ENCODE measurements at places on chromosomes 13 and 19. TPM values are rescaled to one million over a fixed set of nuclear protein-coding genes. Genes with fewer than 3 reads are reported as not detected.

ASPDH gene
- not detected for total RNA-seq

CDX2 gene
- total RNA-seq: not detected

CAMSAP3 gene
- total RNA-seq: not detected

LRG1 gene
- total RNA-seq: 0.49 TPM

SPIB gene
- not detected for total RNA-seq

SSC5D gene
- total RNA-seq: 0.27 TPM

CEACAM20 gene
- not detected for total RNA-seq

VSIG10L gene
- 0.27 TPM for total RNA-seq

PRTN3 gene
- not detected for total RNA-seq

APLP1 gene
- not detected for total RNA-seq

- H3K27me3 ChIP-seq: no peaks in the 10 kb centered on the region
Measured at GRCh38 chr19:16338470-16339360, 14.1 kb downstream of the KLF2 start.

DNA sequence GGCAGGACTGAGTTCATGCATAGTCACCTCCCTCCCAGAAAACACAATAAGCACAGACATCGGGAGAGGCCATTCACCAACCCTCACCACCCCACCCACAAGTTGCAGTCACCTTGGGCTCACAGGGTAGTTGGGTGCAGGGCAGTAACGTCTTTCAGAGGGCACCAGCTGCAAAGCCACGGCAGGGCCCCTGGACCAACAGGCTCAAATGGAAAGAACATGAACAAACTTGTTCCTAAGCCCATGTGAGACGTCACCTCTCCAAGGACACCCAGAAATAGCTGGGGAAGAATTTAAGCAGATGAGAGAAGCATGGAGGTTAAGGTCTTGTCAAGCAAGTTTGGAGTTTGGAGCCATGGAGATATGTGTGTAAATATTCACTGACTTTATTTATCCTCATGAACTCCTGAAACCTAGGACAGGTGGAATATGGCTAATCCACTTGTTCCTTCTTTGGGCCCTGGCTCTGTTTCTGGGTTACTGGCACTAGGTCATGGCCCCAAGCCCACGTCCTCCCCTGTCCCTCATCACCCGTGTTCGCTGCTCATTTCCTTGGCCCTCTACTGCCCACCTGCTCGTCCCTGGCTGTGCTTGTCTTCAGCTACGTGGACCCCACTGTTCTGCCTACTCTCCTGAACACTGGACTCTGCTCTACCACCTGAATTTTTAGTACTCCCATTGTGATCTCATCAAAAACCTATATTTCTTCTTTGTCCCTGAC lies 40.4 kb downstream of the SACS start:
- H3K4me1 ChIP-seq: no peaks in the 10 kb centered on the region
- no peaks in the 10 kb centered on the region for H3K36me3 ChIP-seq
- no peaks in the 10 kb centered on the region for H3K27me3 ChIP-seq
- no peak overlapping the region for H3K27ac ChIP-seq
- H3K4me3 ChIP-seq: no peak overlapping the region

GRCh38 chr13:100443998-100444328 lies 144.6 kb downstream of the GGACT start:
- H3K27me3 ChIP-seq: no peaks in the 10 kb centered on the region
- H3K27ac ChIP-seq: no peak overlapping the region
- H3K4me3 ChIP-seq: no peak overlapping the region
- no peaks in the 10 kb centered on the region for H3K36me3 ChIP-seq
- no peak for DNase-seq

DNA sequence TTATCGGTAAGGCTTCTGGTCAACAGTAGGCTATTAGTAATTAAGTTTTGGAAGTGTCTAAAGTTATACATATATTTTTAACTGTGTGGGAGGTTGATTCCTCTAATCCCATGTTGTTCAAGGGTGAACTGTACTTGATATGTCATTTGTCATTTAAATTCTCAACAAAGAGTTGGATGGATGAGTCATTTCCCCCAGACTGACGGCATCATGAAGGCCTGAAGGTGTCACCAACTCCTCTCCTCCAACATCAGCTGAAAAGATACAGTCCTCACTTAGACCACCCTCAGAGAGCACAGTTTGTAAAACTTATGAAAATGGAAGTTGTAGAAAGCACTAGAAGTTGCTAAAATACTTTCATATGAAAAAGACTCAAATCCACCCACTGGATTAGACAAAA lies 48.8 kb downstream of the DCLK1 start:
- no peak overlapping the region for H3K27ac ChIP-seq
- H3K4me1 ChIP-seq: no peaks in the 10 kb centered on the region
- no peak for DNase-seq

DNA sequence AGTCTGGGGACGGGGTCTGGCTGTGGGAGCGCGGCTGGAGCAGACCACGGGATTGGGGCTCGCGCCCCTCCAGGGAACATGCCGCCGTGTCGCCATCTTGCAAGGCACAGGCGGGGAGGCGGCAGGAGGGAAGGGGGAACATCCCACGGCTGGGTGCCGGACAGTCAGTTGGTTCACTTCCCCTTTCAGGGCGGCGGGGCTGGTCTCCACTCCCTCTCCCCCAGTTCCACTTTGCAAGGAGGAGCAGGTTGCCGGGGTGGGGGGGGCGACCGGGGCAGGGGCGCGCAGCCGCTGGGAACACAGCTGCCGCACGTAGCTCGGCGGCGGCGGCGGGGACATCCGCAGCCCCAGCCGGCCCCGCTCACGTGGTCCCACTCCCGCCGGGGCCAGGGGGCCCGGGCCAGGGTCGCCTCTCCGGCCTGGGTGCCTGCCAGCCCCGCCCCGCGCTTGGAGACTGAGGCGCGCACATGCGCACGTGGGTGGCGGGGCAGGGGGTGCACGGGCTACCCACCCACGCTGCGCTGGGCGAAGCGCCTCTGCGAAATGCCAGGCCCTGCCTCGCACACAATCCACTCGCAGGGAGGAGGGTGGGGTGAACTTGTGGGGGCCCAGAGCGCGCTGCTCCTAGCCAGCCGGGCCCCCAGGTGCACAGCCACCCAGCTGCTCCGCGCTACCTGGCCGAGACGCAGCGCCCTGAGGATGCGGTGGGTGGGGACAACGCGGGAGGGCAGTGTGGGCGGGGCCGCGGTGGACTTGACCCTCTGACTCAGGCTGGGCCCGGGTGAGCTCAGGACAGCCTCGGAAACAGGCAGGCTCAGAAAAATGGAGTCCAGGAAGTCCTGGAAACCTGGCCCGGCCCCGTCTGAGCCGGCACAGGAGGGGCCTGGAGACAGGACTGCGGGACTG lies 6.4 kb downstream of the KLF16 start:
- H3K36me3 ChIP-seq: no peaks in the 10 kb centered on the region
- no peaks in the 10 kb centered on the region for H3K27me3 ChIP-seq
- H3K27ac ChIP-seq: peak overlapping the region; percentile 81
- H3K4me1 ChIP-seq: peaks cover 98% of the 10 kb centered on the region
- H3K4me3 ChIP-seq: peak overlapping the region; percentile 59
- no peak for DNase-seq

- DNase-seq: no peak
- no peaks in the 10 kb centered on the region for H3K4me1 ChIP-seq
- no peaks in the 10 kb centered on the region for H3K27me3 ChIP-seq
- no peak overlapping the region for H3K4me3 ChIP-seq
Measured at GRCh38 chr13:103957939-103958338, 891.7 kb upstream of the SLC10A2 start.

- no peaks in the 10 kb centered on the region for H3K4me1 ChIP-seq
- no peaks in the 10 kb centered on the region for H3K27me3 ChIP-seq
- H3K27ac ChIP-seq: no peak overlapping the region
- peaks cover 6% of the 10 kb centered on the region for H3K36me3 ChIP-seq
- H3K4me3 ChIP-seq: no peak overlapping the region
Measured at GRCh38 chr19:47660435-47660832, 51.5 kb downstream of the BICRA start.

- H3K4me3 ChIP-seq: no peak overlapping the region
- H3K27me3 ChIP-seq: no peaks in the 10 kb centered on the region
- H3K36me3 ChIP-seq: no peaks in the 10 kb centered on the region
- no peaks in the 10 kb centered on the region for H3K4me1 ChIP-seq
- no peak for DNase-seq
Measured at GRCh38 chr13:81957121-81957520, 1616.2 kb upstream of the SPRY2 start.

GRCh38 chr19:4366666-4367335 lies 23.4 kb downstream of the MPND start:
- H3K4me1 ChIP-seq: peaks cover 41% of the 10 kb centered on the region
- H3K4me3 ChIP-seq: no peak overlapping the region
- H3K27ac ChIP-seq: no peak overlapping the region
- H3K27me3 ChIP-seq: no peaks in the 10 kb centered on the region

- no peak for DNase-seq
- no peaks in the 10 kb centered on the region for H3K4me1 ChIP-seq
- H3K4me3 ChIP-seq: no peak overlapping the region
- no peaks in the 10 kb centered on the region for H3K27me3 ChIP-seq
- H3K36me3 ChIP-seq: no peaks in the 10 kb centered on the region
Measured at GRCh38 chr13:23847497-23847896, 41.7 kb downstream of the MIPEP start.

DNA sequence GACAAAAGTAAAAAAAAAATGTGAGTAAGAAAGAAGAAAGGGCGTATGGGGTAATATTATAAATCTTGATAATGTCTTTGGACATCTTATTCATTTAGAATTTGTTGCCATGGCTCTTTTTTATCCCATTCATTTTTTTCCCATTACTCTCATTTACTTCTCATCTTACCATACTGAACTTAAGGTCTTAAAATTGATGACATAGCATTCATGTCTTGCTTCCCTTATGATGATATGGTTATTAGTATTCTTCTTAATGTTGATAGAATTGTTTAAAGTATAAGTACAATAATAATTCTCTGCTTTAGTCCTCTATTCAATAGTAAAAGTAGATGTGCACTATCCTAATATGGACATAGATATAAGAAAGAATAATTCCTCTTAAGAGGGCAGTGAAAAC lies 204.1 kb upstream of the KLF12 start:
- H3K36me3 ChIP-seq: no peaks in the 10 kb centered on the region
- no peak for DNase-seq
- no peak overlapping the region for H3K27ac ChIP-seq
- H3K27me3 ChIP-seq: no peaks in the 10 kb centered on the region
- no peaks in the 10 kb centered on the region for H3K4me1 ChIP-seq

DNA sequence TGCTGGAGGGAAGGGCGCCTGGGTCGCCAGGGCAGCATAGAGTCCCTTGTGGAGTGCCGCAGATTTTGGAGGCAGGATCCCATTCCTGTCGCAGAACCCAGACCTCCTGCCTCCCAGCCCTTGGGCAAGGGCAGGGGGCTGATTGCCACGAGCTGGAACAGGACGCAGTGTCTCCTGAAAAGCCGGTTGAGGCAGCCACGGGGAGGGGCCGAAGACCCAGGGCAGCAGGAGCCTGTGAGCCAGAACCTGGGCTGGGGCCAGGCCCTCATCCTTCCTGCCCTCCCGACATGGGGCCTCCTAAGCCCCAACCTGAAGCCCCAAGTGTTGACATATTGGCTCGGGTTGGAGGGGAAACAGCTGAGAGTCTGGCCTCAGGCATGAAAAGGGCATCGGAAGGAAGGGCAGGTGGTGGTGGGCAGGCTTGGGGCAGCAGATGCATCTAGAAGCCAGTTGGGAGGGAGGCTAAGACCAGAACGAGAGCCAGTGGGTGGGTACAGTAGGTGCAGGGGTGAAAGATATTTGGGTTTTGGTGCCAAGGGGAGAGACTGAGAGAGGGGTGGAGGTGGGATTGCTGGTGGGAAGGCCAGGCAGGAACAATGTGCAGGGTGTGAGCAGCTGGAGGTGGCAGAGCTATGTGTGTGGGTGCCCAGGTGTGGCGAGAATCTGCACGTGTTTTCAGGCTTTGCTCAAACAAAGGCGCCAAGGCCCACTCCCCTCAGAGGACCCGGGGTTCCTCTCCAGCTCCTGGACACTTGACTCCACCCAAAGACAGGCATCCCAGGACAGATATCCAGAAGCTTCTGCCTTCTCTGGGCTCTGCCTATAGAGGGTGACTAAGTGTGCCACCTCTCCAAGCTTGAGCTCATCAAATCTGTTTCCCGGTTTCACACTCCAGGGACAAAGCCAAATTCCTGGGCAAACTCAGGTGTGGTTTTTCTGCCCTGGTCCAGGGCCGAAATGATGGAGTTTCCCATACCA lies 1.4 kb upstream of the SBSN start:
- H3K27me3 ChIP-seq: peaks cover 2% of the 10 kb centered on the region
- no peak for DNase-seq
- H3K27ac ChIP-seq: no peak overlapping the region
- peaks cover 11% of the 10 kb centered on the region for H3K4me1 ChIP-seq
- H3K36me3 ChIP-seq: no peaks in the 10 kb centered on the region
- no peak overlapping the region for H3K4me3 ChIP-seq

DNA sequence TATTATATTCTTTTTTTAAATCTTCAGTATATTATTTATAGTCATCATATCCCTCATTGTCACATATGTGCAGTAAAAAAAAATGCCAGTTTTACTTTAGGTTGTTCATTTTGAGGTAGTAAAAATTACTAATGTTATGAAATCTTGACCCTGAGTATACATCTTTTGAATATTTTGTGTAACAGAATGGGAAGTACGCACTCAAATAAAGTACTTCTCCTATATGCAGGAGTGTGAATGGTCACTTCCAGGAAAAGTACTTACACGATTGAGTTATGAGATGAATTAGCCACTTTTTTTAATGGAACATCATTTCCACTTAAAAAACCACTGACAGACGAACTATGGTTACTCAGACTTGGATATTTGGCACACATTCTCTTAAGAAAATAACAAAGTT lies 58.5 kb downstream of the C13orf42 start:
- no peaks in the 10 kb centered on the region for H3K27me3 ChIP-seq
- H3K36me3 ChIP-seq: no peaks in the 10 kb centered on the region
- no peak overlapping the region for H3K4me3 ChIP-seq
- DNase-seq: no peak

GRCh38 chr13:32159137-32159869 lies 127.7 kb downstream of the FRY start:
- no peak overlapping the region for H3K27ac ChIP-seq
- DNase-seq: no peak

DNA sequence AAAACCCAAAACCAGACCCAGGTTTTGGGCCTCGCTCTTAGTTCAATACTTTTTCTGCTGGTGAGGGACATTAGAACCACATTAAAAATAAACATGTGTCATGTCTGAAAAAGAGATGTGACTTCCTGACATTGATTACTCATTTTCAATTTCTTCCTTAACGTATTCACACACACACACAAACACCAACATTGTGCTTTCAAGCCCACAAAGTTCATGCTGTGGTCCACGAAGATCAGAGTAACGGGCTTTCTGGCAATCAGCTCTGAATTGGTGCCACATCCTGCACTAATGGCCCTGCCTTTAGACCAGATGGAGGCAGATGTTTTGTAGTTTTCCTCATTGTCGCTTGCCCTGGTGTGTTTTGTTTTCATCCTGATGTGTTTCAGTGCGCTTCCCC lies 47.9 kb upstream of the POMP start:
- no peak for DNase-seq
- H3K27ac ChIP-seq: no peak overlapping the region
- H3K4me1 ChIP-seq: peaks cover 7% of the 10 kb centered on the region
- no peaks in the 10 kb centered on the region for H3K36me3 ChIP-seq
- no peak overlapping the region for H3K4me3 ChIP-seq

GRCh38 chr13:44664308-44664707 lies 88.2 kb upstream of the TSC22D1 start:
- H3K36me3 ChIP-seq: no peaks in the 10 kb centered on the region
- H3K27ac ChIP-seq: no peak overlapping the region
- peaks cover 9% of the 10 kb centered on the region for H3K27me3 ChIP-seq
- H3K4me3 ChIP-seq: no peak overlapping the region

Data from CD4-positive, CD25-positive, alpha-beta regulatory T cell (primary cell).